ENCODE measurements at places on chromosomes 2 and 18.

GRCh38 chr2:132969371-132969985, 299.5 kb upstream of the LYPD1 start:
- no peak for ATAC-seq

GRCh38 chr2:112220831-112221230, 34.0 kb downstream of the ZC3H8 start:
- ATAC-seq, result no peak

- ATAC-seq, result no peak
Measured at GRCh38 chr2:128347701-128348539, 29.3 kb upstream of the HS6ST1 start.

GRCh38 chr2:234565201-234565600, 68.3 kb upstream of the ARL4C start:
- ATAC-seq, result no peak

- ATAC-seq, result no peak
Measured at GRCh38 chr18:79577451-79578395, 101.9 kb upstream of the CTDP1 start.

DNA sequence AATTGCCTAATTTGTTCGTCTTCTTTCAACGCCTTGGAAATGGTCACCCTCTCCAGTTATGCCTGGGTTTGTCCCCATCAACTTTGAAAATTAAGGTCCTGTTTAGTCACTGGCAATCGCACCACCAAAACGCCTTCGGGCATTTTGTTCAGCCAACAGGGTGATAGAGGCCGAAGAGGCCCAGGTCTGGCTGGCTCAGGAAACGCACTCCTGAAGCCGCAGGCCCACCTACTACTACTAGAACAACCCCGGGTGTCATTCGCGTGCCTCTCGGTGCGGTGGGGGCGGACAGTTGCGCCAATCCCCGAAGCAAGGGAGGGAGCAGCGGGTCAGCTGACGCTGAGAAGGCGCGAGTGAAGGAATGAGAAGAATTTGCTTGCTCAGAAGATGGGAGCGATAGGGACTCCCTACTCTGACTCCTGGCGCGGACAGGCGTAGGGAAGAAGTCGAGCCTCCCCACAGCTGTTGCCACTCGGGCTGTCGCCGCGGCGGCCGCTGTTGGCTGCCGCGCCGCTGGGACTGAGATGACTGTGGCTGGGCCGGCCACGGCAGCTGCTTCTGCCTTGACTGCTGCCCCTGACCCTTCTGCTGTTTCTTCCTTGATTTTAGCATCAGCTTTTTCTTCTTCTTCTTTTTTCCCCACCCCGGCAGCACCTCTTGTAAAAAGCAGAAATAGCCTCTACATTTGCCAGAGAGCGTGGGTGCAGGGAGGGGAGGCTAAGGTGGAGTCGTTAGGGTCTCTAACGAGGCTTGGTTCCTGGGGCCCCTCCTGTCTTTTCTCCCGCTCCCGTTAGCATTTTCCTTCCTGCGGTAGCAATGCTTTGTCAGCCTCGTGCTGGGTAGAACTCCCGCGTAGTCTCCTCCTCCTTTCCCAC, 387.6 kb downstream of the FIGN start:
- ATAC-seq, result no peak

DNA sequence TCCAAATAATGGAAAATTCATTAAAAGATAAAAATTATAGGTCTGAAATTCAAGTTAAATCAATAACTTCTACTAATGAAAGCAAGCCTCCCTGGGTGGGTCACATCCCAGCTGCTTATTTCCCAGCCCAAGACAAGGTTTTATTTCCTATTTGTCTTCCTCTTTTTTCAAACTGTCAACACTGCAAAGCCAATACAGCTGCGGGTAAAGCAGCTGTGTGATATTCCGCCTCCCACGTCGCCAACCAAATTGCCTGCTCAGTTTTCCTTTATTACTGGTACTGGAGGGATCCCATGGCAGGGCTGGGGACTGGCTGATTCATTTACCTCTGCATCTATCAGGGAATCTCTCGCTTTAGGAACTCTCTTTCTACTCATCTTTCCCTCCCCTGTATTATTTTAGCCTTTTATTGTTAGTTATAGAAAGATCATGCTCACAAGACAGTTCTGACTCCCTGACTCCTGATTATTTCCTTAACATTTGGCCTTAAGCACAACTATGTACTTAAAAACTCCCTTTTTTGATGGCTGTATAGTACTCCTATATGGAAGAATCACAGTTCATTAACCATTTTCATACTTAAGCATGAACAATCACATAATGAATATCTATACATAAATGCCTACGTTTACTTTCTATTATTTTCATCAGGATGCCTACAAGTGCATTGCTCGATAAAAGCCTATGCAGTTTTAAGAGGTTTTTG, 253.1 kb downstream of the CDCA7 start:
- ATAC-seq, result no peak

DNA sequence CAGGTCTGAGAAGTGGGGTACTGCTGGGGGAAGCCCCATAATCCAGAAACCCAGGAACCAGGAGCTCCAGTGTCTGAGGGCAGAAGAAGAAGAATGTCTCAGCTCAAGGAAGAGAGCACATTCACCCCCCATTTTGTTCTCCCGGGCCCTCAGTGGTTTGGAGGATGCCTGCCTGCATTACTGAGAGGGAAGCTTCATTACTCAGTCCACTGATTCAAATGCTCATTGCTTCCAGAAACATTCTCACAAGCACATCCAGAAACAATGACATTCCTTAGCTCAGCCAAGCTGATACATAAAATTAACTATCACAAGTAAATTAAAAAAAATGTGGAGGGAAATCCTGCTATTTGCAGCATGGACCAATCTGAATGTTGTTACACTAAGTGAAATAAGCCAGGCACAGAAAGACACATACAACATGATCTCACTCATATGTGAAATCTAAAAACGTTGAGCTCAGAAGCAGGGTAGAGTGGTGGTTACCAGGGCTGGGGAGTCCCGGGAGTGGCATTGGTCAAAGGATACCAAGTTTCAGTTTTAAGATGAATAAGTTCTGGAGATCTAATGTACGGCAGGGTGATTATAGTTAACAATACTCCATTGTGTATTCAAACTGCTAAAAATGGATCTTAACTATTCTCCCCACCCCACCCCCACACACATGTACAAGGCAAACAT, 459.3 kb downstream of the GALR1 start:
- no peak for ATAC-seq

DNA sequence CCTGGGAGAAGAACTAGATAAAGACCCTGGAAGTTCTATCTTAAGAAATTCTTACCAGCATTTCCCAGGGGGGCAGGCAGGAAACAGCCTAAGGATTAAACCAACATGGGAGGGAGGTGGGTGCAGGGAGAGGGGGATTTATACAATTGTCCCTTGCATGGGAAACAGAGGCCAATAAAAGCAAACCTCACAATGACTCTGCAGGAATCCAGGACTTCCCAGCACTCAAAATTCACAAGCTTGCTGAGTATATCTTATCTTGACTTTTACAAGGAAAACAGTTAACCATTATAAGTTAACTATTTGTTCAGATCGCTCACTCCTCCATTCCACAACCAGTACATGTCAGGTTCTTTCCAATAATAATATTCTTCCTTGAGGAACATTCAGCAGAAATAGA, 241.3 kb downstream of the MREG start:
- no peak for ATAC-seq

GRCh38 chr2:58194458-58194857, 46.7 kb downstream of the FANCL start:
- no peak for ATAC-seq

- peak; percentile 83 for ATAC-seq
Measured at GRCh38 chr2:11155381-11156035, at the start of gene SLC66A3. Gene SLC66A3 (plus strand): TSS chr2:11155467. CDS start chr2:11155547, 80 bp downstream.

- ATAC-seq, result peak; percentile 39
Measured at GRCh38 chr2:208025814-208026184, 472 bp upstream of the PLEKHM3 start.

- ATAC-seq, result no peak
Measured at GRCh38 chr2:226970362-226970761, 134.5 kb downstream of the RHBDD1 start.

DNA sequence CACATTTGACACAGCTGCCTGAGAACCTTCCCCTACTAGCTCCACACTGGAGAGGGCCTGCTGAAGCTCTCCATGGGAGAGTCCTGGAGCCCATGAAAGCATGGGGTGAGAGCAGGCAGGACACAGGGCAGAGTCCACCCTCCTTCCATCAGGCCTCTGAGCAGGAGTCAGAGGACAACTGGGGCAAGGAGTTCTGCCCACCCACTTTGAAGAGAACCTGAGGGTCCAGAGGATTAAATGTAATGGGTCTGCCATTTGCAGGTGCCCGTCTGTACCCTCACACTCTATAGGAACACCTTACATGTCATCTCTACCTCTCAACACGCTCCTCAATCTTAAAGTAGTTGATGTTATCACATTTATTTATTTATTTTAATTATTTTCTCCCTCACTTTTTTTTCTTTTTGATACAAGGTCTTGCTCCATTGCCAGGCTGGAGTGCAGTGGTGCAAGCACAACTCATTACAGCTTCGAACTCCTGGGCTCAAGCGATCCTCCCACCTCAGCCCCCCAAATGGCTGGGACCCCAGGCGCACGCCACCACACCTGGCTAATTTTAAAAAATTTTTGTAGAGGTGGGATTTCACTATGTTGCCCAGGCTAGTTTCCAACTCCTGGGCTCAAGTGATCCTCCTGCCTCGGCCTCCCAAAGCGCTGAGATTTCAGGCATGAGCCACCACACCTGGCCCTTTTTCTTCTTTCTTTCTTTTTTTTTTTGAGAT, 10.2 kb downstream of the ADRA2B start:
- no peak for ATAC-seq

- no peak for ATAC-seq
Measured at GRCh38 chr2:38737925-38738324, 13.2 kb downstream of the SRSF7 start.

DNA sequence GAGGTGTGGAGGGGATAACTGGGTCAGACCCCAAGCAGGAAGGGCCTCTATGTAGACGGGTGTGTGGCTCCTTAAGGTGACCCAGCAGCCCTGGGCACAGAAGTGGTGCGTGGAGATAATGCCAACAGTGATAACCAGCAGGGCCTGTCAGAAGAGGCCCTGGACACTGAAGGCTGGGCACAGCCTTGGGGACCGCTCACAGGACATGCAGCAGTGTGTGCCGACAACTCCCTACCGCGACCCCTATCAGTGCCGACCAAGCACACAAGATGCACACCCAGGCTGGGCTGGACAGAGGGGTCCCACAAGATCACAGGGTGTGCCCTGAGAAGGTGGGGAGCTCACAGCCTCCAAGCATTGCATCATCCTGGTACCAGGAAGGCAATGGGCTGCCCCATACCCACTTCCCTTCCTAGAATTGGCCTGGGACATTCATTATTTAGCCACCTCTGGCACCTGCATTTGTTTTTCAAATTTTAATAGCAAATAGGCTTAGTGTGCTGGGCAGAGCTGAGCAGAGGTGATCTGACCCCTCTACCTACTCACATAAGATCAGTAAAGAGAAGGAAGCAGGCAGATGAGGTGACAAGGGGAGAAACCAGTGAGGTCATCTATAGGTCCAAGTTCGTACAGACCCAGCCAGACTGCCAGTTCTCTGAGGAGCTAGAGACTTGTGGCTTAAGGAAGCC, 55.2 kb downstream of the BCL11A start:
- ATAC-seq, result no peak

- no peak for ATAC-seq
Measured at GRCh38 chr2:46082531-46083485, 214.4 kb upstream of the EPAS1 start.

- no peak for ATAC-seq
Measured at GRCh38 chr2:49616800-49617199, 462.5 kb upstream of the FSHR start.

GRCh38 chr2:170396799-170397459, 219.0 kb downstream of the MYO3B start:
- no peak for ATAC-seq

DNA sequence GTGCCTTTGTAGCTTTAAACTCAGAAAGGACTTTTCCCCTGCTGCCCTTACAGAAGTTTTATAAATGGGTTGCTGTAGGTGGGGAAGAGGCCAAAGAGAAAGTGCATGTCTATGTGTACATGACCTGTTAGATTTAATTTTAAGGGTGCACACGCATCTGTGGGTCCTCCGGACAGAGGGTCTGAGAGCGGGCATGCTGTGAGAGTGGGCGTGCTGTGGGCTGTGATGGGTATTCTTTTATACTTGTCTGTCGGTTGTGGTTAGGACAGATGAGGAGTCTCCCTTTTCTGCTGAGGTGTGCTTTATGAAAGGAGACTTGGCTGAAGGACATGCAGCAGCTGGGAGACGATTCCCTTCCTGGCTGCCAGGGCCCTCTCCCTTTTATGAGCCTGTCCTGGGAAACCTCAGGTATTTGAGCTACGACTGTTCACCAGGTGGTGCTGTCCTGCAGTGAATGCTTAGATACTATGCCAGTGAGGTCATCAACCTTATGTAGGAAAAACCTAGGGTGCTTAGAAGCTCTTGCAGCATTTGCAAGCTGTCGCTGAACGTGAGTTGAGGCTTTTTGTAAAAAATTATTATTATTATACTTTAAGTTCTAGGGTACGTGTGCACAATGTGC, 67.5 kb downstream of the TANC1 start:
- ATAC-seq, result no peak

- ATAC-seq, result no peak
Measured at GRCh38 chr2:74232426-74232825, 34.0 kb downstream of the MTHFD2 start.

- no peak for ATAC-seq
Measured at GRCh38 chr2:181411105-181411849, 45.9 kb upstream of the ITGA4 start.

DNA sequence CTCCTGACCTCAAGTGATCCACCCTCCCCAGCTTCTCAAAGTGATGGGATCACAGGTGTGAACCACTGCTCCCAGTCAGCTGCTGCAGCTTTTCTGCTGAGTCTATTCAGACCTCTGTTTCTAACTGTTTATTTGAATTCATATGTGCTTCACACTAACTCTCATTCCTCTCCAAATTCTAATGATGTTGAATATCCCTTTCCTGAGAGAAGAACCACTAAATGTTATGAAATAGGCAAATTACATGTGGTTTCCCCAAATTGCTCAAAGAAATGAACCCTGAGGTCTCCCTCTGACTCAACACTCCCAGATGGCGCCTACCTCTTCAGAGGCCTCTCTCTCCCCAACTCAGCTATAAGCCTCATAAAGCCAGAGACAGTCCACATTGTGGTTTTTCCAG, 98.6 kb downstream of the IRS1 start:
- no peak for ATAC-seq

DNA sequence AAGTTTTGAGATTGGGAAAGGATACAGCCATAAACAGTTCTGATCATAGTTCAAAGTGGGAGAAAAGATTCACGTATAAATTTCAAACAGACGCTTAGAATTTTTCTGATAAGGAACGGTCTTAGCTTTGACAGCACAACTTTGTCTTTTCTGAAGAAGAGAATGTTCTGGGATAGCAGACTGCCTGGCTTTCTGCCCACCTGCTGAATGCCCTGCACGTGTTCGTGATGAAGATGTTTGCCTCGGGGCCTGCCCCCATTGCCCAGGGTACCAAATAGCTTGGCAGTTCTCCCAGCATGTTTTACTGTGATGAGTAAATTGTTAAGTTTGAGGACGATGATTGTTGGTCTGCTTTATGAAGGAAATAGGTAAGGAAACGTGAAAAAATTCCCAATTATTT, 4.6 kb downstream of the MRPL33 start:
- ATAC-seq, result no peak

DNA sequence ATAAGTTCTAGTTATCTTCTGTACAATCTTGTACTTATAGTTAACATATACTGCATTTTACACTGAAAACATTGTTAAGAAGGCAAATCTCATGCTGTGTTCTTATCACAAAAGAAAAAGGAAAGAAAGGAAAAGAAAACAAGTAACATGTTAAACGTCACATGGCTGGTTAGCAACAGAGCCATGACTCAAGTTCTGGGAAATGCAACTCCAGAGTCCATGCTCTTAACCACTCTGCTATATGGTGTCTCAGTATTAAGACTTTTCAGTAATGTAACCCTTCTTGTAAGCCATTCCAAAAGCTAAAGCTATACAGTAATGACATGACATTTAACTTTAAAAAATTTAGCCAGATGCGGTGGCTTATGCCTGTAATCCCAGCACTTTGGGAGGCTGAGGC, 181.4 kb downstream of the BARD1 start:
- ATAC-seq, result no peak

Measured in activated CD4-positive, CD25-positive, alpha-beta regulatory T cell treated with anti-CD3 and anti-CD28 coated beads, Interleukin-2, amount 50 U/mL, for 24 hours (primary cell).